ENCODE measurements at places on chromosomes 11 and 22.

GRCh38 chr22:39622881-39623367 is 52.4 kb downstream of the CACNA1I start:
- DNase-seq, result peak; percentile 53

DNA sequence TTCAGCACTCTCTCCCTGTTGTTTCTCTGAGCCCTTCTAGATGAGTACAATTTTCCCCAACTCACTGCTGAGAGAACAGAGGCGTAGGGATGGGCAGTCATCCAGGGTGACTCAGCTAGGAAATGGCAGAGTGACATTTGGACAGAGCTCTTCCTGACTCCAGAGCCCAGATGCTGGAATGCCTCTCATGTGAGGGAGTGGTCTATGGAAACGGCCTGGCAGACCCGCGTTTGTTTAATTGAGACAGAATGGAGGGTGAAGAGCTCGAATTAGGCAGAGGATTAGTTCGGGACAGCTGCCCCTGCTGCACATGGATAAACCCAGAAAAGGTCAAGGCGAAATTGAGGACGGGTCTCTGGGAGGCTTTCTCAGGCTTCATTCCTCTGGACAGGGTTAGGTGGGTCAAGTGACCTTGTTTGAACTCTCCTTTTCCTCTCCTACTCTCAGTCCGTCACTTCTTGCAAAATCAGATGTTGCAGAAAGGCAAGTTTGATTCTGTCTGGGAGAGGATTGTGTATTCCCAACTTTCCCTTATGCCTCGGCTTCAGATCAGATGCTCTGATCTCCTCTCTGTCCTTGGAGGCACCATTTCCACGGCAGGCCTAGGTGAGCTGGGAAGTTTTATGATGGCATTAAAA is 7.6 kb upstream of the LMO2 start:
- no peak for DNase-seq

GRCh38 chr11:69150175-69150574 is 5.6 kb upstream of the SMIM38 start:
- DNase-seq, result no peak

- DNase-seq, result no peak
Observed at GRCh38 chr11:110479108-110480101, 49.7 kb downstream of the FDX1 start.

DNA sequence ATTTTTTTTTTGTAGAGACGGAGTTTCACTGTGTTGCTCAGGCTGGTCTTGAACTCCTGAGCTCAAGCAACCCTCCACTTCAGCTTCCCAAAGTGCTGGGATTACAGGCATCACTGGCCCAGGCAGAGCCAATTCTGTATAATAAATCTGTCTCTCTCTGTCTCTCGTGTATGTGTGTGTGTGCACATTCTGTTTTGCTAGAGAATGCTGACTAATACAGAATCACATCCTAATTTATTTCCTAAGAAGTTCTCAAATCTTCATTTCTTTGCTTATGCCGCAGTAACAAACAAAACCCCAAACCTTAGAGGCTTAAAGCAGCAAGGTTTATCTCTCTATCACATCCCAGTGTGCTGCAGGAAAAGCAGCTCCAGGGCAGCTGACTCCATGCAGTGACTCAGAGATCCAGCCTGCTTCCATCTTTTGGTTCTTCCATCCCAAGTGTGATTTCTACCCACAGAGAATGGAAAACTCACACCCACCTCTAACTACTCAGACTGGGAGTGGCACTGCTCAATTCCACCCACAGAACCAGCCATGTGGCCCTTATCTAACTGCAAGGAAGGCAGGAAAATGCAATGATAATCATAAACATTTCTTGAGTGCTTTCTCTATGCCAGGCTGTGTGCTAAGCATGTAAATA is 35.1 kb upstream of the LRRC10B start:
- DNase-seq, result no peak

- no peak for DNase-seq
Observed at GRCh38 chr11:6638429-6638828, 17.2 kb downstream of the DCHS1 start.

GRCh38 chr11:114133548-114134329 is 74.2 kb downstream of the ZBTB16 start:
- no peak for DNase-seq

DNA sequence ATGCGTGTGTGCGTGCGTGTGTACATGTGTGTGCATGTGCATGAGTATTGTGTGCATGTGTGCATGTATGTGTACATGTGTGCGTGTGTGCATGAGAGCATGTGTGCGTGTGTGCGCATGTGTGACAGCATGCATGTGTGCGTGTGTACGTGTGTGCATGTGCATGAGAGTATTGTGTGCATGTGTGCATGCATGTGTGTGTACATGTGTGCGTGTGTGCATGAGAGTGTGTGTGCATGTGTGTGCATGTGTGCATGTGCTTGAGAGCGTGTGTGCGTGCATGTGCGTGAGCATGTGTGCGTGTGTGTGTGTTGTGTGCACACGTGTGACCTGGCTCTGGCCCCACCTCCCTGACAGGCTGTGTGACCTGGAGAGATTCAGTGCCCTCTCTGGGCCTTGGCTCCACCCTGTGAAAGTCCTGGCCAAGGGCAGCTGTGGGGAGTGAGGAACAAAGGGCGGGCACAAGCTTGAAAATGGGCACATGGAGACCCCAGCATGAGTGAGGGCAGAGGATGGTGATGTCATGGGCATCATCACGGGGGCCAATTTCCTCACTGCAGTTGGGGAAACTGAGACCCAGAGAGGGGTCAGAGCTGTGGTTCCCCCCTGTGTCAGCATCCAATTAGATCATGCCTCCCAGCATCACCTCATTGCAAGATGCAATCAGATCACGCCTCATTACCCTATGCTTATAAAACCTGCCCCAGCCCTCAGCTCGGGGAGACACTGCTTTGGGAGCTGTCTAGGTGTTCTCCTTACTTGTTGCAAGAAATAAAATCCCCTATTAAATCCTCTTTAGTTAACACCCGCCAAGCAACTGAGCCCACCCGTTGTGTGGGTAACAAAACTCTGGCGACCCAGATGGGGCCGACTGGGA is 658 bp downstream of the ACY3 start:
- no peak for DNase-seq

- no peak for DNase-seq
Observed at GRCh38 chr22:19085233-19085718, 36.9 kb downstream of the DGCR2 start.

DNA sequence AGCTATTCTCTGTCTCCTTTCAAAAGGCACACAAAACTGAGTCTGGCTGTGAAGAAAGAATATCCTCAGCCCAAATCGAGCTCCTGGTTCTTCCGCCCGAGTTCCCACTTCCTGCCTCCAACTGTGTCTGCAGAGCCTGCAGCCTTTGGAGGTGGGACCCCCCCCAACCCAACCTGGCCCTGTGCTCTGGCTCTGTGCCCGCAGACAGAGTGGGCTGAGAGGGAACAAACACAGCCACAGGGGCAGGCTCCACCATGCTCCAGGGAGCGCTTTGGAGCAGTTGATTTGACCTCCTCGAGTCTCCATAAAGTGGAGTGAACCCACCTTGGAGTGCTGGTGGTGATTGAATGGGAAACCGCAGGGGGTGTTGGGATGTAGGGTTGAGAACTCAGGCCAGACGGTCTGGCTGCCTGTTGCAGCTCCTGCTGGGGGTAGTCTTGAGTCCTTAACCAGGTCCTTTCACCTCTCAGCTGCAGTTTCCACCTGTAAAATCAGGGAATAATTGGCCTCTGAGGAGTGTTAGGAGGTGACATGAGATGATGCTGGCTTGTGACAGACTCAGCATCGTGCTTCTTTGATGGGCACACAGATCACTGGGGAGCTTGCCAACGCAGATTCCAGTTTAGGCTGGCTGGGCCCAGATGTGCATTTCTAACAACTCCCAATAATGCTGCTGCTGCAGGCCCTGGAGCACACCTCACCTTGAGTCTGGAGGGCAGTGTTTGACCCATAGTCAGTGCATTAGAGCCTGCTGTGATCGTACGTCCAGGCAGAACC is 11.4 kb downstream of the DAGLA start:
- DNase-seq, result no peak

DNA sequence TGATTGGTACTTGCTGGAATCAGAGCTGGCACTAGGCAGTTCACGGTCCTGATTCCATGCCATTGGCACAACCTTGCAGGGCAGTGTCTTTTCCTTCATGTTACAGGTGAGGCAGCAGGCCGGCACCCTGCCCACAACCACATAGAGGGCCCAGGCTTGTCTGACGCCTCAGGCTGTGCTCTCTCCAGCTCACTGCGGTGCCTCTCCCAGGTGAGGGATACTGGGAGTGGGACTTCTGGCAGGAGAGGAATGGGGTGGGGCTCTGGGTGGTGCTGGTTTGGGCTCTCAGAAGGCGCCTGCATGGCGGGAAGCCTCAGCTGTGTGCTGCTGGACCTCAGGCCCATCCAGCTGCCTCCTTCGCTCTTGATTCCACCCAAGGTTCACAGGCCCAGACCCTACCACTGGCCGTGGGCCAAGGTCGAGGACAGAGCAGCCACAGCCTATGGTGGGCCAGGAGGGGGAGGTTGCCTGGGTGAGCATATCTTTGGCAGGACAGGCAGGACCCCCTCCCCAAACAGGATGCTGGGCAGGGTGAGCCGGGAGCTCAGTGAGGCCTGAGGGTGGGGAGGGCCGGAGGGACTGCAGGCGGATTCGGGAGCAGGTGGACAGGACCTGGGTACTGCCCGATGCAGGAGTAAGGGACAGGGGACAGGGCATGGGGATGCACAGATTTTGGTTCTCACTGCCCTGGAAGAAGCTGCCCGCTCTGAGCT is 7.0 kb upstream of the MPPED1 start:
- DNase-seq, result no peak

DNA sequence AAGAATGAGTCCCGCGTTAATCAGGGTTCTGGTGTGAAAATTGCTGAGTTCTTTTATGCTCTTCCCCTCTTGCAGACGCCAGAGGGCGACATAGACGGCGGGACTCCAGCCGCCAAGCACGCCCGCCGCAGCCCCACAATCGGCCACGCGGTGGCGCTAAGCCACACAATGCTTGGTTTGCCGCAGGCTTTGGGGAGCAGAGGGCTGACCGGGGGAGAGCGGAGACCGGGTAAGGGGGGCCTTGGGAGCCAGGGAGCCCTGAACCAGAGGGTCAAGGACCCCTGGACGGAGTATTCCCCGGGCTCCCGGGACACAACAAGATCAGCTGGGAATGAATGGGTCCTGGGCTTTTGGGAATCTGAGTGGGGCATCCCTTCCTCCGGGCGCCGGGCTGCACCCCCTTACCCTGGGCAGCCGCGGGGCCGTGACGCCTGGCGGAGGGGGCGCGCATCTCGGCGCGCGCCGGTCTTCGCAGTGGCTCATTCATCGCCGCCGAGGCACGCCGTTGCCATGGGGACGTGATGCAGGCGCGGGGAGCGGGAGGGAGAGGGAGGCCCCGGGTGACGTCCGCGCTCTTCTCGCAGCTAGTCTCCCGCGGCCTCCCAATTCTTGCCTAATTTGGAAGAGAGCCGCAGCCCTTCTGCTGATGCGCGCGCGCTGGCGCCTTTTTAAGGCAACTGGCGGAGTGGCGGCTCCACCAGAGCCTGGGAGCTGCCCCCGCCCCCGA is 12.2 kb upstream of the NPAS4 start:
- peak; percentile 86 for DNase-seq

- DNase-seq, result no peak
Observed at GRCh38 chr11:108895579-108896480, 231.0 kb downstream of the DDX10 start.

DNA sequence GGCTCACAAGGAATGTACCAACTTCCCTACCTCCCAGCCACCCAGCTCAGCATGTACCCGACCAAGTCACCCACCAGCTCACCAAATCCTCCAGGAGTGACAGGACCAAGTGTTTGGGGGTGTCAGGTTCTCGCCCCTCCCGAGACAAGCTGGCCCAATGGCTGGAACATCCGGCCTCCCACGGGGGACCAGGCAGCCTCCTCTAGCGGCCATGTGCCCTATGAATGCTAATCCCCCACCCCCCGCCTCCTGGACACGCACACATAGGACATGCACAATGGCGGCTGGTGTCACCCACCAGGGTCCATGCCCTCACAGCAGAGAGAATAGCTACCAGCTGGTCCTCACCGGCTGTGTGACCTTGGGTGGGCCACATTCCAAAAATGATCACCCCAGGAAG is 151.0 kb downstream of the MN1 start:
- DNase-seq, result no peak

- no peak for DNase-seq
Observed at GRCh38 chr11:2190657-2191471, 19.2 kb upstream of the TH start.

DNA sequence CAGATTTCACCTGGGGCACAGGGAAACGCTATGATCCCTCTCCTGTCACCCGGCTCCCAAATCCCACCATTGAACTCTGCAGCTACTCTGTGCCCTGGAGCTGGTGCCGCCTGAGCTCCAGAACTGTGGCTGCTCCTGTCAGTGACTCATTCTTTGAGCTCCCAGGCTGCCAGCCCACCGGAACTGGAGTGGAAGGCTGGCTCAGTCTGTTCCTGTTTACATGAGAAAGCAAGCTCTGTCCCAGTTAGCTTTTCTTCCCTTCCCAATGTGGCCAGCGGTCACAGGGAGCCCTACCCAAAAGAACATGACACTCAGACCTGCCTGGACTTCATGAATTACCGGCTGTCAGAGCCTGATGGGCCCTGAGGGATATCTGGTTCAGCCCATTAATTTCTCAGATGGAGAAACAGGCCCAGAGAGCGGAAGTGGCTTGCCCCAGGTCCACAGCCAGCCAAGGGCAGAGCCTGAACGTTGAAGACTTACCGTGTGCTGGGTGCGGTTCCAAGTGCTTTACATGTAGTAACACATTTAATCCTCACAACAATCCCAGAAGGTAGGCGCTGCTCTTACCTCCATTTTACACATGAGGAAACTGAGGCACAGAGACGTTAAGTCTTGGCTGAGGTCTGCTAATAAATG is 23.8 kb upstream of the IGSF22 start:
- DNase-seq, result no peak

GRCh38 chr11:36165621-36166397 is 123.4 kb downstream of the COMMD9 start:
- no peak for DNase-seq

DNA sequence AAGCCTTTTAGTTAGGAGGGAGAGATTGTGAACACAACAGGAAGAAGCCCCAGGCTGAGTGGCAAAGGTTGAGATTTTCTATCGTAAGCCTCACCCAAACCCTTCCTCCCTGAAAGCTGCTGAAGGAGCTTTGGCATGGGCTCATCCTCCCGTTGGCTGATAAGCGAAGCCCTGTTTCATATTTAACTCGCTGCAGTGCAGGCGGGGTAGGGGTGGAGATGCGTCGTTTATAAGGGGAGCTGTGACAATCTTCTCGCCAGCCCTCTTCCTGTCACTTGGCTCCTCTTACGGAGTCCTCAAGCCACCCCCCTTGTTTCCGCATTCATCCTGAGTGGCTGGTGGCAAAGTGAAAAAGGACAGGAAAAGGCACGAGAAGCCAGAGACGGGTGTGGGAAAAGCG is 137.0 kb downstream of the OR4C45 start:
- DNase-seq, result no peak

GRCh38 chr11:47166368-47166767 is 10.3 kb downstream of the ARFGAP2 start:
- no peak for DNase-seq

GRCh38 chr11:44877571-44878497 is 72.8 kb downstream of the TP53I11 start:
- no peak for DNase-seq

- DNase-seq, result peak; percentile 14
Observed at GRCh38 chr22:29604076-29604360, 585 bp downstream of the NF2 start.

- no peak for DNase-seq
Observed at GRCh38 chr11:45563171-45563570, 102.3 kb downstream of the CHST1 start.
